ENCODE measurements at places on chromosomes 3 and 15.

DNA sequence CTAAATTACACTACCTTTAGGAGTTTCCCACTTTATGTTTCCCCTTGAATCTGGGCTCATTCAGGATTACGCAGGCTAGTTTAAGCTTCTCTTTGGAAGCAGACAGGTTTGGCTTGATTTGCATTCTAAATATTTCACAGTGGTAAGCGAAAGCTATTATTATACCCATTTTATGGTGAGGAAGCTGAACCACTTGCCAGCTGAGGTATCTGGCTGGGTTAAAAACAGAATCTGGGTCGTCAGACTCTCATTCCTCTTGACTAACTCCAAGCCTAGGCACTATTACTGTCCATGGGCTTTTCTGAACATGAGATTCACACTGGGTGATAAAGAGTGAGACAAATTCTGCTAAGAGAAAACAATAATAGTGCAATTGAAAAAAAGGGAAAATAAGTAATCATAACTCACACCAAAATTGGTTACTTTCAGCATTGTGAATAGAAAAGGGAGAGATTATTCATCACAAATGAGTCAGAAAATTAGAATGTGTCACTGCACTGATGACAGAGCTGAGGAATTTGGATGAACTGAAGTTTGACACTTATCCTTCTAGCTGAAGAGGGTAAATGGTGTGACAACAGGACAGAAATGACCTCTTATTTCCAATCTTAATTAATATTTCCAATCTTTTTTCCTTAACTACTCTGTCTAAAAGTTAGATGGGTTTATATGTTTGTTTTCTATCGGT lies 211.3 kb downstream of the TIGIT start:
- DNase-seq: no peak

DNA sequence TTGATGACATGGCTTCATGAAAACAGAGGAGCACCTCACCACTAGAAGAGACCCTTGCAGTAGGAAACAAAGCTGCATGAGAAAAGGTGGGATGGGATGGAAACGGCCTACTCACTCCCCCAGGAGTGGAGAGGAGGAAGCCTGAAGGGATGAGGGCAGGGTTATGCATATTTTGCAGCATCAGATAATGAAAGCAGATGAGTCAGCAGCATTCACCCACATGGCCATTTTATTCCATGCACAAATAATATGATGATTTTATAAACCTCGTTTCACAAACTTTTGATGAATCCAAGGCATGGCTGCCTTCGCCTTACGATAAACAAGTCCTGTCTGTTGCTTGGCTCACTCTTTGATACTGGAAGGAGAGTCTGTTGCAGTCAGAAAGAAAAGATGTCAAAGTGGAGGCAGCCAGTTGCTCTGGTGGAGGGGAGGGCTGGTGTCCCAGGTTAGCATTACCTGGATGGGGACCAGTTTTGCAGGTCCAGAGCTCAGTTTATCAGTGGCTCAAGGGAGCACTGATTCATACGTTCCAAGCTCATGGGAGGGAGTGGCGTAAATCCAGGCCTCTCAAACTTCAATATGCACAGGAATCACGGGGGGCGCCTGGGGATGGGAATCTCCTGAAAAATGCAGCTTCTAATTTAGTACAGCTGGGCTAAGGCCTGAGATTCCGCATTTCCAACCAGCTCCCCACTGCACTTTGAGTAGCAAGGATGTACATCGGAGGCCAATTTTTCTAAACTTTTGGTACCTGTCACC lies 9.2 kb upstream of the EHD4 start:
- no peak for DNase-seq

- DNase-seq: no peak
Measured at GRCh38 chr3:139564294-139564861, 24.8 kb upstream of the RBP1 start.

GRCh38 chr3:194130807-194131589 lies 5.0 kb upstream of the HES1 start:
- no peak for DNase-seq

- DNase-seq: no peak
Measured at GRCh38 chr3:61975936-61976335, 397.4 kb downstream of the FEZF2 start.

All from activated CD4-positive, alpha-beta T cell treated with anti-CD3 and anti-CD28 coated beads for 4 hours (primary cell).